ENCODE measurements at places on chromosomes 5 and 9. TPM values are rescaled to one million over a fixed set of nuclear protein-coding genes. Genes with fewer than 3 reads are reported as not detected.

PCAT7 gene
- not detected for total RNA-seq

IFNA2 gene
- not detected for total RNA-seq

ACOT12 gene
- total RNA-seq: not detected

FOXD4L6 gene
- not detected for total RNA-seq

C5orf58 gene
- total RNA-seq: not detected

SLC6A19 gene
- total RNA-seq: not detected

NDOR1 gene
- total RNA-seq: 38.6 TPM

GRM6 gene
- total RNA-seq: not detected

GFI1B gene
- not detected for total RNA-seq

CDC25C gene
- 12.6 TPM for total RNA-seq

IL9 gene
- not detected for total RNA-seq

CXCL14 gene
- total RNA-seq: not detected

ADAMTS16 gene
- total RNA-seq: not detected

PRR16 gene
- total RNA-seq: not detected

OR1N2 gene
- total RNA-seq: not detected

GRXCR2 gene
- total RNA-seq: not detected

CDH9 gene
- total RNA-seq: not detected

SHISAL2B gene
- not detected for total RNA-seq

GADD45G gene
- 10.9 TPM for total RNA-seq

HSPB3 gene
- not detected for total RNA-seq

RGS3 gene
- 42.7 TPM for total RNA-seq

GABBR2 gene
- not detected for total RNA-seq

UAP1L1 gene
- total RNA-seq: 14.8 TPM

SPATA31E1 gene
- not detected for total RNA-seq

TMEM215 gene
- not detected for total RNA-seq

SLC36A2 gene
- not detected for total RNA-seq

OBP2B gene
- not detected for total RNA-seq

FBP1 gene
- not detected for total RNA-seq

PCDHA9 gene
- not detected for total RNA-seq
